ENCODE measurements at places on chromosomes 13 and 19.

DNA sequence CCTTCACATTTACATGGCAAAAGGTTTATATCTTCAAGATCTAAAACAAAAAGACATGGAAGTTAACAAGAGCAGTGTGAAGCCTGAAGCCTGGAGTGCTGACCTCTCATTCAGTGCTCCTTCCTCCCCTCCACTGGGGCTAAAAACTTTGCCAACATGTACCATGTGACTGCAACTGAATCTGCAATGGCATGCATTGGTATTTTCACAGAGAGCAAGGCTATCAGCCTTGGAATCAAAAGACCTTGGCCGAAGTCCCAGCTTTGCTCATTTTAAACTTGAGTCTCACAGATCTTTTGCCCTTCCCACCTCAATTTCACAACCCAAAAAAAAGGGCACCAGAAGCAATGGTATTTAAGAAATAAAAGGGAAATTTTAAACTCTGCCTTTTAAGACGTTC lies 325.1 kb downstream of the DCT start:
- DNase-seq: no peak

DNA sequence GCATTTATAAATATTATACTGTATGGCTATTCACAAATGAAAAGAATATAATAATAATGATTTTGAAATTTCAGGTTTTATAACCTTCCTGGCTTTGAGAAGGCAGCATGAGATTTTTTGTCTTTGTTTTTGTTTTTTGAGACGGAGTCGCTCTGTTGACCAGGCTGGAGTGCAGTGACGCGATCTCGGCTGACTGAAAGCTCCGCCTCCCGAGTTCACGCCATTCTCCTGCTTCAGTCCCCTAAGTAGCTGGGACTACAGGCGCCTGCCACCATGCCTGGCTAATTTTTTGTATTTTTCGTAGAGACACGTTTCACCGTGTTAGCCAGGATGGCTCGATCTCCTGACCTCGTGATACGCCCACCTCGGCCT lies 64.1 kb downstream of the ZNF429 start:
- DNase-seq: no peak

DNA sequence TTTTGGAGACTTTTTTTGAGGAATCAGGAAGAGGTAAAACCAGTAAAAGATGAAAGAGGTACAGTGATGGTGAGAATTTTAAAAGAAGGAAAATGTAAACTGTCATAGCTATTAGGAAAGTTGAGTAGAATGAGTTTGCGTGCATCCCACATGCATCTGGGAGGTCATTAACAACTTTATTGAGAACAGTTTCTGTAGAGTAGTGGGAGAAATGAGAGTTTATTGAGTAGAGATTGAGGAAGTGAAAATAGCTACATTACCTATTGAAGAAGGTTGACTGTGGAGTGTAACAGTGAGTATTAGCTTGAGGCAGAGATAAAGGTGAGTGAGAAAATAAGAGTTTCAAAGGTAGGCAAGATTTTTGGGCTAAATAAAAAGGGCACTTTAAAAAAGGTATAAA lies 38.7 kb downstream of the BRCA2 start:
- no peak for DNase-seq

GRCh38 chr19:45876161-45876410 lies 9.9 kb downstream of the IRF2BP1 start:
- DNase-seq: no peak

DNA sequence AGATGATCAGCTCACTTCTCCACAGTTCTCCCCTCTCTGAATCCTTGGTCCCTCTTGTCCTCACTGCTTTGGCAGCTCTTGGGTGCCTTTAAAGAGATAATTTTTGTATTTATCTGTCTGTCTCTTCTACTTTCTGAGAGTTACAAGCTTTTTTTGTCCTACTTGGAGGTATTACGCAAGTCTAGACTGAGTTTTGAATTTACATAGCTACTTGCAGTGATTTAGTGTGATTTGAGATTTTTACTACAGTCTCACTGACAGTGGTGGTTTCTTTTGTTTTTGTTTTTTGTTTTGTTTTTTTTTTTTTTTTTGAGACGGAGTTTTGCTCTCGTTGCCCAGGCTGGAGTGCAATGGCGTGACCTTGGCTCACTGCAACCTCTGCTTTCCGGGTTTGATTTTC lies 22.1 kb downstream of the URI1 start:
- no peak for DNase-seq

DNA sequence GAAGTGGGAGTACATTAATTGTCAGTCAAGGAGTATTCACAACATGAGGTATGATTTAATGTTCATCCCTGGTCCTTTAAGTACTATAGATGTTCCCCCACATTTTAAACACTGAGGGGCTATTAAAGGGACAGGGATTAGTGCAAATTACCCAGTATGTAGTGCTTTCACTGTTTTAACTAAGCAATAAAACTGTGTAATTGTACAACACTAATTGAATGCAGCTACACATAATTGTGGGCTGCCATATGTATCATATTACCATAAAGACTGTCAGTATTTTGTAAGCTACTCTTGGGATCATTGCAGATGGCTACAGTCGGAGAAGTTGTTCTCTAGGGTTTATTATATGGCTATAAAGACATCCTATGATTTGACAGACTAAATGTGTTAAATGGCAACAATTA lies 316.6 kb downstream of the DCLK1 start:
- peak; percentile 17 for DNase-seq

GRCh38 chr13:112653071-112653470 lies 36.8 kb upstream of the ATP11A start:
- DNase-seq: no peak

DNA sequence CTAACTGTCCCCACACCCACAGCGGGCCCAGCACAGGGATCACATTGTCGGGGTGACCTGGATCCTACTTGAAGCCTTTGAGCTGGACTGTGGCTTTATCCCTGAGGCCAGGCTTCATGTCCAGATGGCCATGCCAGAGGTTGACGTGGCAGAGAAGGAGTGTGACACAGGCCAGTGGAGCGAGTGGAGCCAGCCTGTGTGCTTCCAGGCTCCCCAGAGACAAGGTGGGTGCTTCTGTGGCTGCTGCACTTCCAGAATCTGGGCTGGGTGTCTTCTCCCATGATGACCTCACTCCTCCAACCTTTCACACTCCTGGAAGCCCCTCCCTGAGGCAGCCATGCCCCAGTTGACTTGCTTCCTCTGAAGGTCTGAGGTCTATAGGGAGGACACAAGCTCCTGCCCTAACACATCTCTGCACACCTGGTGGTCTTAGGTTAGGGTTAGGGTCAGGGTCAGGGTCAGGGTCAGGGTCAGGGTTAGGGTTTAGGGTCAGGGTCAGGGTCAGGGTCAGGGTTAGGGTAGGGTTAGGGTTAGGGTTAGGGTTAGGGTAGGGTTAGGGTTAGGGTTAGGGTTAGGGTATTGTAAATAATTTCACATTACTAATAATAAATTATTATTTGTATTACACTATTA lies 13.1 kb upstream of the MZF1 start:
- DNase-seq: no peak

- no peak for DNase-seq
Observed at GRCh38 chr19:42412661-42413076, 14.5 kb downstream of the LIPE start.

DNA sequence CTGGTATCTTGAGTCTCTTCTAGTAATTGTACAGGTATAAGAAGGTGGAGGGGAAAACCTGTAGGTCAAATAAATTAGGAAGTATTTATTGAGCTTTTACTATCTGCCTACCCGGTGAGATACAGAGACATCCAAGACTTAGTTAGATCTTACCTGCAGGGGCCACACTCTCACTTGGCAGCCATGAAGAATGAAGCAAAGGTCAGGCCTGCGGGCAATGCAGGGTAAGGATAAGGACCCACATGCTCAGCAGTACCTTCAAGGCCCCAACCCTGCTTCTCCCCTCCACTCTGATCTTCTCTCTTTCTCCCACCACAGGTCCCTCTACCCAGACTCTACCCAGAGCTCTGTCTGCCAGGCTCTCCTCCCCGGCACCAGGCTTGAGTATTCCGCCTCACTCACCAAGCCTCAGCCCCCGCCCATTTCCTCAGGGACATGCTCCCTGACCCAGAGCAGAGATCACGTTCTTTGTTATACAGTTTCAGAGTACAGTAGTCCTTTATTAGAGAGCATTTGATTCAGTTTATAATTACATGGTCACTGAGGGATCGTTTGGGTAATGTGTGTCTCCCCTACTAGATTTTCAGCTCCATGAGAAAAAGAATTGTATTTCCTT lies 18.9 kb upstream of the CLDN10 start:
- no peak for DNase-seq

DNA sequence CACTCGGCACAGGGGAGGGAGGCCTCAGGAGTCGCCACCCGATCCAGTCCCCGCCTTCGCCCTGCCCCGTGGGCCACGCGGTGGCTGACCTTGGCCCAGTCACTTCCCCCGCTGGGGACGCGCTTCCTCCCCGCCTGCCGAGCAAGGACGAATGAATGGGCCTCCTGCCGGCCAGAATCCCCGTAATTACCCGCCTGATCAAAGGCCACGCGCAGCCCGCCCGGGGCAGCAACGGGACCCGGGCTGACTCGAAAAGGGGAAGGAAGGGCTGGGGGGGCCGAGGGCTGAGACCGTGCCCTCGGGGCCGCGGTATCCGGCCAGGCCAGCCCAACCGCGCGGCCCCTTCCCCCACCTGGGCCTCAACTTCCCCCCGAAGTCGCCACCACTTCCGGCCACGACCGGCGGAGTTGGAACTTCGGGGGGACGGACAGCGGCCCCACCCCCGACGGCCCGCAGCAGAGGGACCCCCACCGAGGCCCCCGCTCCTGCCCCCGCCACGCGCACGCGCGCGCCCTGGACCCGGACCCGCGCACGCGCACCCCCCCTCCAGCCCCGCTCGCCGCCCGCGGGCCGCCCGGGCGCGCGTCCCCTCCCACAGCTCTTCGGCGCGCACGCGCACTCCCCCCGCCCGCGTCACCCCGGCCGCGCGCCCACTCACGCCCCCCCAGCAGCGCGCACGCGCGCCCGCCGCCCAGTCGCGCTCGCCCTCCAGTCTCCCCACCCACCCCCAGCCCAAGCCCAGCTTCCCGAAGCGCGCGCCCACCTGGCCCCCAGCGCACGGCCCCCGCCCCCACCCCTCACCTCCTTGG lies 520 bp downstream of the ZNF787 start:
- no peak for DNase-seq

- DNase-seq: no peak
Observed at GRCh38 chr19:16564842-16565241, 7.4 kb downstream of the SLC35E1 start.

GRCh38 chr13:46097015-46097414 lies 7.8 kb downstream of the CPB2 start:
- peak; percentile 22 for DNase-seq

DNA sequence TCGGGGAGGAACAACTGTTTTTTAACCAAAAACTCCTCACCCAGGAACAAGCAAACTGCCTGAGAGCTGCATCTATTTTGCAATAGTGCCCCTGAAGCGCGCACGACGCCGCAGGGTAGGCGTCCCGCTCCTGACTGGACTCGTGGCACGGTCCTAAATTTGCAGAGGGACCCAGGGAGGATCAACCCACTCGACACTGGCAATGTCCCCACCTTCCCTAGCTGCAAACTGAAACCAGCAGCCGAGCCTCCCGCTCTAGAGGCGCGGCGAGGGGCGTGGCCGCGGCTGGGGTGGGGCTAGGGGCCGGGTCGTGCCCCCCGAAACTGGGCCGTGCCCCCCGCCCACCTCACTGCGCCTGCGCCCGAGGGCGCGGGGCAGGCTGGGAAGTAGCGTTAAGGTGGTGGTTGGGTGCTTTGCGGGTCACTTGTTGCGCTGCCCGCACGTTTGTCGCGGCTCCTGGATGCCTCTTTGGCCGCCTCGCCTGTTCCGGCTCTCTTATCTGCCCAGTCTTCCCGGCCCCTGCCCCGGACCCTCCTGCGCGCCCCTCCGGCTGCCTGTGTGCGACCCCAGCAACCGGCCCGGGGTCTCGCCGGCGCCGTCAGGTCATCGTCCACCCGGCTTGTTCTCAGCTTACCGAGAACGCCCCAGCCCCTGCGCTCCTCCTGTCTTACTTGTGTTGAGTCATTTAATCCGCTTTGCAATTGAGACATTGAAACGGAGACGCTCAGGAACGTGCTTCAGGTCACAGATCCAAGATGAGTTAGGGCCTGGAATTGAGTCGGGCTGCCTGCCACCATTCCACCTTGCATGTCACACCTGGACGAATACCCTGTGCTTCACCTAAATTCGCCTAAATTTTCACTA lies 37.9 kb upstream of the LSM14A start:
- DNase-seq: peak; percentile 70

GRCh38 chr13:48775804-48776203 lies 122.1 kb downstream of the CYSLTR2 start:
- no peak for DNase-seq

DNA sequence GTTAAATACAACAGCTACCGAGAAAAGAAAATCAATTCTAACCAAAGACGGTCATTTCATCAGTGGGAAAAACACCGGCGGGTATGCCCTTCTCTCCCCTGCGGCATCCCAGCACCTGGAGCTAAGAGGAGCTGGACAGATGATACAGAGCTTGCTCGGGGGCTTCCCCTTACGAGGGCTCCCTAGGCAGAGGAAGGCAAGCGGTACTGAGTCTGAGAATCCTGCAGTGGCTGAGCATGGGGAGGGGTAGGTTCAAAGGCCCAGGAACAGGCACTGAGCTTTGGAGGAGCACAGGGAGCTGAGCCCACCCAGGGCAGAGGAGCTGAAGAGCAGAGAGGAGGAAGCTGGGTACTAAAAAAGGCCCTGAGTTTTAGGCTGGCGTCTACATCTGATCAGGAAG lies 12.7 kb downstream of the STK24 start:
- no peak for DNase-seq

Data from NCI-H1092 treated with DMSO at 0.1 percent for 48 hours (cell line).